ENCODE measurements at places on chromosomes 5 and 9.

- DNase-seq = no peak
Measured at GRCh38 chr5:124593952-124594351, 152.5 kb downstream of the ZNF608 start.

DNA sequence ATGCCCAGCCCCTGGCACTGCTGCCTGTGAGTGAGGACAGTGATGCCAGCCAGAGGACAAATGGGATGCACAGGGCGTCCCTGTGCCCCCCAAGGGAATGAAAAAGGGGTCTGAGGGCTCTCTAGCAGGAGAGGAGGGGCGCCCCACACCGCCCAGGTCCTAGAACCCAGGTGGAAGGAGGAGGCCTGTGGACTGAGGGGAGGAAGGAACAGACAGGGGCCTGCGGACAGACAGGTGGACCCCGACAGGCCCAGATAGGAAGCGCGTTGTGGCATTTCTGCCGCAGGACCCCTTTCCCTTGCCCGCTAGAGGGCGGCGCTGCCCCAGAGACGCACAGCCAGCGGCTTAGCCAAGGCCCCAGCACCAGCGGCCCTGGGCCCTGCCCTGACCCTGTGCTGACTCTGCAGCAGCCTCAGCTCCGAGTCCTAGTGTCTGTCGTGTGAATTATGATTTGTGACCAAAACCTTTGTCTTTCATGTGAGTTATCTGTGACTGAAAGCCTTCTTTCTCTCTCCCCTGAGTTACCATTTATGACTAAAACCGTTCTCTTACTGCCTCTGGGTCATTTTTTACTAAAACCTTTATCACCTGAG is 30.7 kb downstream of the TRIP13 start:
- peak; percentile 45 for DNase-seq

DNA sequence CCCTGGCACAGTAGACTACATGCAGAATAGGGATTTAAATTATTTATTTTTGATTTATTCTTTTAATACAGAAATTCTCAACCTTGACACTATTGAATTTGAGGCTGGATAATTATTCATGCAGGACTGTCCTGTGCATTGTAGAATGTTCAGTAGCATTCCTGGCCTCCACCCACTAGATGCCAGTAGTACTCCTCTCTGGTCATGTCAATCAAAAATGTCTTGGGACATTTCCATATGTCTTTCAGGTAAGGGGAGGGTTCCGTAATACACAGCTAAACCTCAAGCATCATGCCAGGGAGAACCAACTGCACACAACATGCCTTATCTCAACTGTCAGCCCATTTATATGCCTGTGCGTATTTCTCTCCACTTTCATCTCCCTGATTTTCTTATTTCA is 231.8 kb downstream of the BRINP1 start:
- no peak for DNase-seq

- no peak for DNase-seq
Measured at GRCh38 chr5:133718457-133718856, 106.1 kb upstream of the FSTL4 start.

DNA sequence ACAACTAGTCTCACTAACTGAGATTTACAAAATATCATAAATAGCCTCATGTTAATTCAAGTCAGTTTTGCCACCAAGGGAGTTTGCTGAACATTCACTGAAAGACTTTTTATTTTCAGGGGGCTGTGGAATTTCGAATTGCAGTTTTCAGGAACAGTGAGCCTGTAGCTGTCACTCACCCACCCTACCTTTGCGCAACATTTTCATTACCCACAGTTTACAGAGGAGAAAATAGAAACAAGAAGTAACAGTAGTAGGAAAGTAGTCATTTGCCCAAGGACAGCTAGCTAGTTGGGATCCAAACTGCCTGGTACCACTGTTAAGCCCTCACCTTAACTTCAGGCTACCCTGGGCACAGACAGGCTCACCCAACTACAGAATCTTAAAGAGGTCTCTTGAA is 154.1 kb downstream of the ADAMTS12 start:
- DNase-seq = no peak

DNA sequence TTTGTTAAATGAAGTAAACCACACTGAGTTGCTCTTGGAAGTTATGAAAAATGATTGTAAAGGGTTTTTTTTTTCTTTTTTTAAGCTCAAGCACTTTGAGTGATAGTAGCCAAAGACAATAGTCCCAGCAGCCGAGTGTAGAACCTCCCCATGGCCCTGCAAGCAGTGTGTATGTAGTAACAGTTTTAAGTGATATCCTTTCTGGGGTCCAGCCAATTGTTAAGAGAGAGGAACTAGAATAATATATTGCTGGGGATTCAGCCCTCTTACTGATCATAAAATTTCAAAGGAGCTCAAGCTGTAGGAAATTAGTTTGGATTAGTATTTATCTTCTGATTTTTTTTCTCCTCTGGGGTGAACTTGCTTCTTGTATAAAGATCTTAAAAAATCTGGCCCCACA is 43.2 kb downstream of the NPR3 start:
- DNase-seq = no peak

DNA sequence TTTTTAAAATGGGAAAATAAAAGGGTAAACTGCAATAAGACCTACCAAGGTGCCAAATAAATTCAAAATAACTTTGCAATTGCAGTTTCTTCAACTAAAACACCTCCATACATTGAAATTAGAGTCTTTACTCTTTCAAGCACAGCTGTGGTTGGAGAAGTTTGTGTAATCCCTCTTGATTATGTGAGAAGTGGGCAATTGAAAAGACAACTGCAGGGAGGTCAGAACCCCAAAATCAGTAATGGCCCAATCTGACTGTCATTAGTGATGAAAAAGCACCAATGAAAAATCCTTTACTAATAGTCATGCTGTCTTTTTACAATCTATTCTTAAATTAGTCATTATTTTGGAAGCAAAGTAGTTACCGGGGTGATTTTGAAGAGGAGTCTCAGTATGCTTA is 116.7 kb upstream of the RGMB start:
- DNase-seq = no peak

DNA sequence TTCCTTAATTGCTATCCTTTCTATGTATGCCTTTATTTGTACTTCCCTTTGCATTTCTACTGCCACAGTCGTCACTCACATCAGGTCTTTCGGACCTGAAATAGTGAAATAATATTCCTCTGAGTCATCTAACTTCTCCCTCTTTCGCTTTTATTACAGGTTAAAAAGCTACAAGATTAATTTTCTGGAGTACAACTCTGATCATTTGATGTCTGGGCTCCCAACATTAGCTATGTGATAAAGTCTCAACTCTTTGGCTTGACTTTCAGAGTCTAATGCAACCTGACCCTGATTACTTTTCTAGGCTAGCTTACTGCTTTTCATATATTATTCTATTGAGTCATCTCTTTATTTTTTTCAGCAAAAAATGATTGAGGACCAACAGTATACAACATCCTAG is 638.8 kb upstream of the WWC1 start:
- DNase-seq = no peak

DNA sequence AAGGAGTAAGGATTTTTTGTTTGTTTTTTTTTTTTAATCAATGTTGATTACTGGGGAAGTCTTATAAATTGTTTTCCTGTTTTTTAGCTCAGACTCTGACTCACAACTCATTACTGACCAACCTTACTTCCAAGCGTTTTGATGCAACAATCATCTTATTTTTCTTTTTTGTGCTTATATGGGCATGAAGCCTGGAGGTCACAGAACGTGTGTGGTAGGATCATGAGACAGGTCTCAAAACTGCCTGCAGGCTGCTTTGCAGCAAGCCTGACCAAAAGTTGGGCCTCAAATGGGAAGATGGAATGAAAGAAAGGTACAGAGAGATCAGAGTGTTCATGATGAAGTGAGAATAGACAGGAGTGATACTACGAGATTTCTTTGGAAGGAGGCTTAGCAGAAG is 38.5 kb downstream of the SNCAIP start:
- DNase-seq = no peak

DNA sequence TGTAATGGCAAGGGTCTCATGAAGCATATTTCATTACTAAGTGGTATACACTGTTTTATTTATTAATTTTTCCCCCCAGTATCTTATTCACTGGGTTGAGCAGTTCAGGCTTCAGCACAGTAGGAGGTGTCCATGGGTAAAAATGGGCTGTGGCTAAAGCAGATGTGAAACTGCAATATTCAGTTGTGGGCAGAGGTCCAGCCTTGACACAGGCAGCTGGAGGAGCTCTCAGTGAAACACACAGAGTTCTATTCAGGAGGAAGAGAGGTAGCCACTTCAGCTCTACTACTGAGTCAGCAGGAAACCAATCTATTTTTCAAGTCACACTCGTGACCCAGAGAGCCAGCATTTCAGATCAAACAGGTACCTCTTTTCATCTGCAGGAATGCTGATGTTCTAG is 418.3 kb downstream of the CDH10 start:
- DNase-seq = no peak

DNA sequence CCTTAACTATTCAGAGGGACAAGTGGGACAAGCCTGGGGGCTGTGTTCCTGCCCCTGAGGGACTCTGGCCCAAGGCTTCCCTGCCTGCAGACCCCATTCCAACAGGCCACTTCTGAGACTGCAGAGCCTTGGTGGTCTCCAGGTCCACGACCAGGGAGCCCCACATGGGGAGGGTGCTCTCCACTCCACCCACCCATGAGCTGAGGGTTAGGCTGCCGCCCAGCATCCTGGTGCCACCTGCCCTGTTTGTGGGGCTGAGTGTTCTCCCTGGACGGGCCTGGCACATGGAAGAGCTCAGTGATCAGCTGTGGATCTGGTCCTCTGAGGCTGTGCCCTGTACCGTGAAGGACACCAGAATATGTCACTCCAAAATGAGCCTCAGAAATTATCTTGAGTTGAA is 2.5 kb upstream of the ABO start:
- DNase-seq = no peak
